ENCODE measurements at places on chromosomes 5 and 9.

GRCh38 chr9:33517373-33517772, 6.7 kb upstream of the ANKRD18B start:
- peak; percentile 26 for DNase-seq

GRCh38 chr5:135705941-135706466, 127.2 kb upstream of the CXCL14 start:
- DNase-seq: no peak

GRCh38 chr5:20605732-20606525, 617.9 kb upstream of the CDH18 start:
- no peak for DNase-seq

- no peak for DNase-seq
Observed at GRCh38 chr9:1294641-1295258, 244.6 kb downstream of the DMRT2 start.

GRCh38 chr9:136899196-136899595, 12.9 kb downstream of the TRAF2 start:
- no peak for DNase-seq

DNA sequence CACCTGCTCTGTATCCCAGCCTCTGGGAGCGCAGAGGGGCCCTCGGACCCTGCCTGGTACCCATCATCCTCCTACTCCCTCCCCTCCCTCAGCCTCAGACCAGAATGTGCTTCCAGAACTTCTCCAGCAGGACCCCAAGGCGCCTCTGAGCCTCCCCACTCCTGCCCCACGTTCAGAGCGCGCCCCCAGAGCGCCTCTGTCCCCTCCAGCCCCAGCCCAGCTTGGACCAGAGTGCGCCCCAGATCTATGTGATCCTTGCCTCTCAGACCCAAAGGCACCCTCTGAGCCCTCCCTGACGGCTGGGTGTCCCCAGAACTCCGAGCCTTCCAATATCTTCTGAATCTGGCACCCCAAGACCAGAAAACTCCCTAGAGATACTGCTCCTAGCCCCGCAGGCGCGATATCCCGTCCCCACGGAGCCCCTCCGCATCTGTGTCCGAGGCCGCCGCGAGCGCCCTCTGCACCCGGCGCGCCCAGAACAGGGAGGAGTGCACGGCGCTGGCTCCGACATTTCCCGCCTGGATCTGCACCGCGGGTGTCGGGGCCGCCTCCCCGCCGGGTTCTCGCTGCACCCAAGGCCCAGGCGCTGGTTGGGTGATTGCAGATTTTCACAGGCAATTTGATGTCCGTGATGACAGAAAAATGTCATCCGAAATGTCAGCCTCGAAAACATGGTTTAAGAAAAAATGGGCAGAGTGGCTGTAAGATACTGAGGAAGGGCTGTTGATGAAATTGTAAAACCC, 522 bp downstream of the BHMT start:
- no peak for DNase-seq

DNA sequence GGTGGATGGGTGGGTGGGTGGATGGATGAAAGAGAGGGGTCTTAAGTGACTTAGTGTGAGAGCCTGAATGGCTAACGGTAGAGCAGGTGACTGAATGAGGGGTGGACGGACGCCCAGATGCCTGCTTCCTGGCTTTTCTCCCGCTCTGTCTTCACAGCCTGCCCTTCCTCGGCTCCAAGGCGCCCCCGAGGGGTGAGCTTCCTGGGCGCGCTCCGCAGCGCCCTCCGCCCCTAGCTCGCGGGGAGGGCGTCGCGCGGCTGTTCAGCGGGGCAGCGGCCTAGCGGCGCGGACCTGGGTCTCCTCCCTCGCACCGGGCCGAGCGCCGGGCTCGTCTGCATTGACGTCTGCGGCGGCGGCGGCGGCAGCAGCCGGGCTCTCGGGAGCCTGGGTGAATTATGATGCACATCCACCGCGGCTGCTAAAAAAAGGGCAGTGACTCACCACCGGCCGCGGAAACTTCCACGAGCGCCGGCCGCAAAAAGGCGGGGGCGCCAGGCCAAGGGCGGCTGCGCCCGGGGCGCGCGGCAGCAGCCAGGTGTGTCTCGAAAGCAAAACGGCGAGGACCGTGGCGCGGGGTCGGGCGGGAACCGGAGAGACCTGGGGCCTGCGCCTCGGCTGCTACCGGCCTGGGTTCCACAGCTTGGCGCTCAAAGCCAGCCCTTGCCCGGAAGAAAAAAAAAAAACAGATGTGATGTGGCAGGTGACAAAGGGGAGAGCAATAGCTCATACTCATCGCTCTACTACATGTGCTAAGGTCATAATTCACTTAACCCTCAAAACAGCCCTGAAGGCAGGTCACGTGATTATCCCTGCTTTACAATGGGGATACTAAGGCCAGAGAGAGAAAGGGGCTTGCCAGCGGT, 143.0 kb upstream of the ADRA1B start:
- DNase-seq: peak; percentile 12

DNA sequence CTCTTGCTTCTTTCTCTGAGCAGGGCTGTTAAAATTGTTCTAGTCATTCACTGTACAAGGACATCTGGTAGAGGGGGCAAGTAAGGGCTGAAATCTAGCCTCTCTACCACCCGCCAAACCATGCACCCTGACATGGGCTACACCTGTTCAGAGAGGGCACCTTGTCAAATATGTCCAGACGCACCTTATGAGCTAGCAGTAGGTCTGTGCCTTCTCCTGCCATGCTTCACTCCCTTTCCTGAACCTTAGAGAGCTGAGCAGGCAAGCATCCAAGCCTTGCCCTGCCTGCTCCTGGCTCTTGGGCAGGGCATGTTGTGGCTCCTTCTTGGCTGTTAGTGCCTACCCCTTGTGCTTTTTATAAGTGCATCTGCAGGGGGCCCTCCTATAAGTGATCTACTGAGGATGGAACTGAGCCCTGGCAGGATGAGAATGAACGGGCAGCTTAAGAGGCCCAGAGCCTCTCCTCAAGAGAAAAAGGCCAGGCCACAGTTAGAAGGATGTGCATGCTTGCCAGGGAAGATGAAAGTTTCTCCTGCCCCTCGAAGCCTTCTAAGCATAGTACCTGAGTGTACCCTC, 3.8 kb upstream of the NEUROG1 start:
- no peak for DNase-seq

DNA sequence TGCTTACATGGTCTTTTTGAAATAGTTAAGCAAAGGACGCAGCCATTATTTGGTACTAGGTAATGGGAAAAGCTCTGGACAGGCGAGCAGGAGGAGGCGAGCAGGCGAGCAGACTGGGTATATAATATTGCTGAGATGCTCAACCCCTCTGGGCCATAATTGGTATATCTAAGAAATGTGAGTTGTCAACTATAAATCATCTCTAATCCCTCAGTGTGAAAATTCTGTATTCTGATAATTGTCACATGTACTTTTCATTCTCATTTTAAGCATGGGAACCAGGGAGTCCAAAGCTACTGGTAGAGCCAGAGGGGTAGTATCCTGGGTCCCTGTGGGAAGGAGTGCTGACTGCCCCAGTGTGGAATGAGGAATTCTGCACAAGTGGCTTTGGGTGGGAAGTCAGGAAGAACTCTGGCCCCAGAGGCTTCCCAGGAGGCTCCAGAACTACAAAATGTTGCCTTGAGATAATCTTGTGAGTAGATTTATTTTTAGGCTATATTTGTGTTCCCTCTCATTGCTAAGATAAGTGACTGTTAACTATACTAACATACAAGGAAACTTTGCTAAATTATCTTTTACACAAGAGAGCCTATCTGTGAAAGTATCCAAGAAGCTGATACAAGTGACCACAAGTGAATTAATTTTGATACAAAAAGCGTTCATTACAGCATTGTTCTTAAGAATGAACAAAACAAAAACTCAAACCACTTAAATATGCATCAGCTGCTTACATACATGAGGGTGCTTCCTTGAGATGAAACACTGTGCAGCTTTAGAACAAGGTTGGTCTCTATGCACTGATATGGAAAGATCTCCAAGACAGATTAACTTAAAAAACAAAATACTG, 70.5 kb upstream of the TNFAIP8 start:
- no peak for DNase-seq

DNA sequence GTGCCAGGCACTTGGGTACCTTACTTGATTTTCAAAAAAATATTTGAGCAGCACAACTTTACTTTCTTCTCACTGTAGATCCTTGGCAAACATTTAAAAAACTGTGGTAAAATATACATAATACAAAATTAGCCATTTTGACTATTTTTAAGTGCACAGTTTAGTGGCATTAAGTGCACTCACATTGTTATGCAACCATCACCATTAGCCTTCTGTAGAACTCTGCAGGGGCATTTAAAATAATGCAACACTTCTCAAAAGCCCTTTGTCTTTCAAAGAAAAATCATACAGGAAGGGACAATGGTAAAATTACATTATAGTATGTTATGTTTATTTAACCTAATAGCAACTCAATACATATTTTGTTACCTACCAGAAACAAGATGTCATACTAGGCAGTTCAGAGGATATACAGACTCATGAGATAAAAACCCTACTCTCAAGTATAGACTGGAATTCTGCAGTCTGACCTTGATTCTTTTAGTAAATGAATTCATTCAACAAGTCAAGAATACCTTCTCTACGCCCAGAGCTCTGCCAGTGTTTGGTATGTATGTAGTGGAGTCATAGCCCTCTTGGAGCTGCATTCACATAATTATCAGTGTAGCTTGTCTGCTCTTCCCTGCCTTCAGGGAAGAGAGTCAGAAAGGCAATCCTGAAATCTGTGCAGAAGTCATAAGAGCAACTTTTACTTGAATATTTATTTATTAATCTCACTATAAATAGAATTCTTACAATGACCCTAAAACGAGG, 74.0 kb upstream of the ARRDC3 start:
- no peak for DNase-seq

GRCh38 chr5:94397508-94397907, 220.9 kb downstream of the KIAA0825 start:
- no peak for DNase-seq

DNA sequence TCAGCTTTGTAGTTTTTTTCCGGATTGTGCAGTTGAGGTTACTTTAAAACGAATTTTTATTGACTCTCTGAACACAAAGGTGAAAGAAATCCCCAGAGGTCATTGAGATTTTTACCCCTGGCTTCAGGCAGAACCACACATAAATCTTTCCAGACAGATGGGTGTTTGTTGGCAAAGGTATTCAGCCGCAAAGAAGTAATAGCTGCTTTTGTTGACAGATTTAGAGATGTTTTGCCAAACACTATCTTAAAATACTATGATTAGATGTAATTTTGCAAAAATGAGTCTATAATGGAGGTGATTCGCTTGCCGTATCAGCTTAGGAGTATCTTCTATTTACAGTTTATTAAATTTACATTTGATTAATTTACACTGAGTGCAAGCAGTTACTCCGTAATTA, 418.3 kb upstream of the CLINT1 start:
- DNase-seq: peak; percentile 44

GRCh38 chr9:36456480-36457065, 56.5 kb upstream of the RNF38 start:
- no peak for DNase-seq

DNA sequence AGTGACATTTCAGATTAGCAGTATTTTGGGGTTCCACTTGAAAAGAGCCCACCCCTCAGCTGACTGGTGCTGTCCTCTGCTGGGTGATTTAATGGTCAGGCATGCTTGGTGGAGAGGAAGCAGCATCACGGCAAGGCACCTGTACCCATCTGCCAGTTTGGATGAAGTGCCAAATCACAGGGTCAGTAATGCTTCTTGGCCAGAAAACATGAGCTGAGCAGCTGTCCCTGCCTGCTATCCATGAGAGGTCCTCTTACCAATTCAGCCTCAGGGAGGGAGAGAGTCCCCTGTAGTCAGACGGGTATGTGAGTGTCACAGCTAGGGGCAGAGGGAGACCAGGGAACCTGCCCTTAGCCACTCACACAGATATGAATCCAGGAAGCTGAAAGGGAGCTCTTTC, 137.9 kb downstream of the SEC61B start:
- no peak for DNase-seq

- DNase-seq: no peak
Observed at GRCh38 chr9:113187929-113188595, 33.0 kb downstream of the FKBP15 start.

DNA sequence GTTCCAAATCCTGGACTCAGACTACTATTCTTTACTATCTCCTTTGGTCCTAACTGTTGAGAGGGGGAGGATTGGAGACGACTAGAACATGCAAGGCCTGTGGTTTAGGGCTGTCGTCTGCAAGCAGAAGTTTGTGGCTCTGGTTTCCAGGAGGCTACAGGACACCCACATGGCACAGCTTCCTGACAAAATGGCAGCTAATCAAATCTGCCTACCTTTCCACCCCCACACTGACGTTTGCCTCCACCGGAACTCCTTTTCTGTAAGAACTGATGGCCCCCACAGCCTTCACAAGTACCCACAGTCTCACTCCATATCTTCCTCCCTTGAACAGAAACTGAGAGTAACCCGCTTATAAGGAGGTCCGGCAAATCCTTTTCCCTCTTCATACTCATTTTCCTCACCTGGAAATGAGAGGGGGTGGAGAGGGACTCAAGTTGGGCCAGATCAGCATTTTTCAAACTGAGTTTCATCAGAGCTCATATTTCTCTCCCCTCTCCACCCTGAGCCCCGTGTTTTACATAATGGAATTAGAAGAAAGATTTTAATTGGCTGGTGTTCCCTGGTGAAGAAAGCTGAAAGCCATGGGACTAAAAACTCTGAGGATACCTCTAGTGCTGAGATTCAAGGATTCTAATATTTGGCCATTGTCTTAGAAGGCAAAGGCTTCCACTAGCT, 5.2 kb downstream of the SLC31A2 start:
- DNase-seq: no peak

GRCh38 chr5:178399701-178400095, 167.1 kb upstream of the PHYKPL start:
- DNase-seq: no peak

- no peak for DNase-seq
Observed at GRCh38 chr9:35424356-35425352, 65.3 kb upstream of the RUSC2 start.

DNA sequence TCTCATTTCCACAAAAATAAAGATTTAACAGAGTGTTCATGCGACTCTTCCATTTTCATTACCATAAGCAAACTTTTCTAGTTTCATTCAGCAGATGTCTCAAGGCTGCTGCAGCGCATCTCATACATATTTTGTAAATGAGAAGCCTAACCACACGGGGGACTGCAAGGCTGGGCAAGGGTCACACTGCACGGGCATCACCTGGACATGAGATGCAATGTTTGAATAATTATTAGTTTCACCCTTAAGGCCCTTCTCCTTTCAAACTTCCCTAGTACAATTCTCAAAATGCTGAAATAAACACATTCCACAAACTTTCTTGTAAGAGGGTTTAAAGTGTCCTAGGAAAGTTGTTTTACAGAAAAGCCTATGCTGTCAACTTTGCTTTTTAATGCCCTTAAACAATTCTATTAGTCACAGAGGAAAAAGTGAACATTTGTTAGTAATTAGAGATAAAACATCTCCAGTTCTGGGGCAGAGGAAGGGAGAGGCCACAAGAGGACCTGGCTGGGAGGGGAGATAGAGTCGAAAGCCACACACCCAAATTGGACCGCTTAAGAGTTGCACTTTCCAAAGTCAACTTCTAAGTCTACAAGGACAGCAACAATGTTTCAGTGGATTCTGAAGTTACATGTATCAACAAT, 1.3 kb downstream of the DENND1A start:
- no peak for DNase-seq

DNA sequence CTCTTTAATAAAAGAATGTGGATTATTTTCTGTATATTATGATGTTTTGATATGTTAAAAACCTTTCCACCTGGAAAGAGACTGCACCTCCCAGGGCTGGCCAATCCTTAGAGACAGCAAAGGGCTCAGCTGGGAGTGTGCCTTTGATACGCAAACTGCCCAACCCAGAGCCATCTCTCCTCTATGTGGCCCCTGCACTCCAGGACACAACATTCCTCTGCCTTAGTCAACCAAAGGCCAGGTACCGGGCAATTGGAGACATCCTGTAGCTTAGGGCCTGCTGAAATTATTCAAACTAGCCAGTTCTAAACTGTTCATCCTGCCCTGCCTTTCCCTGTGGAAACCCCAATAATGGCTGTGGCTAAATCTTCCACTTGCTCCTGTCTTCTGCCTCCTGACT, 5.0 kb upstream of the HSPB3 start:
- no peak for DNase-seq

All from NCI-H1694 treated with DMSO at 0.1 percent for 48 hours (cell line).